ENCODE measurements at places on chromosomes 5 and 9. TPM values are rescaled to one million over a fixed set of nuclear protein-coding genes. Genes with fewer than 3 reads are reported as not detected.
A peak's percentile ranks its signal among the peaks of the same experiment; 100 is the strongest.

ATP10B gene
- 0.47 TPM for total RNA-seq

GRCh38 chr5:80225934-80226326 lies 29.9 kb downstream of the SERINC5 start:
- no peak for DNase-seq

GRCh38 chr9:18385696-18386490 lies 88.1 kb upstream of the ADAMTSL1 start:
- no peak for DNase-seq

DNA sequence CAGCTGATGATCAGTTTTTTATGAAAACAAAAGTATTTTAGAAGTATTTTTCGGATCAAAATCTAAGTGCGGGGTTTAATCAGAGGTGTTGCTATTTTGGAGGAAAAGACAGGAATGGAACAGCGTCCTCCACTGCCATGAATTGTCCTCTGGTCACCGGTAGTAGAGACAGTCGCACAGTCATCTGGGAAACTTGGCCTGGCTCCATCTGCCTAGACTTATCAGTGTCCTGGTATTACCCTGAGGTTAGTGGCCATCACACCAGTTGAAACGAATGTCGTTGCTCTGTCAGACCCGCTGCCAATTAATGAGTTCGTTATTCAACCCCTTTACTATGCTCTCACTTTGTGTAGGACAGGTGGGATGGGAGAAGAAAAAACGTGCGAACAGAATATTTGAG lies 8.2 kb downstream of the TLX3 start:
- DNase-seq = no peak

GRCh38 chr5:35626108-35626507 lies 8.4 kb downstream of the SPEF2 start:
- no peak for DNase-seq

GRCh38 chr5:160029540-160030139 lies 20.7 kb downstream of the TTC1 start:
- no peak for DNase-seq

CCDC192 gene
- total RNA-seq = not detected

GRCh38 chr5:151146061-151146460 lies 11.5 kb downstream of the ANXA6 start:
- DNase-seq = no peak

SPINK7 gene
- not detected for total RNA-seq

- DNase-seq = no peak
These were observed 144.7 kb downstream of the COL23A1 start for GRCh38 chr5:178445534-178445933.

DNA sequence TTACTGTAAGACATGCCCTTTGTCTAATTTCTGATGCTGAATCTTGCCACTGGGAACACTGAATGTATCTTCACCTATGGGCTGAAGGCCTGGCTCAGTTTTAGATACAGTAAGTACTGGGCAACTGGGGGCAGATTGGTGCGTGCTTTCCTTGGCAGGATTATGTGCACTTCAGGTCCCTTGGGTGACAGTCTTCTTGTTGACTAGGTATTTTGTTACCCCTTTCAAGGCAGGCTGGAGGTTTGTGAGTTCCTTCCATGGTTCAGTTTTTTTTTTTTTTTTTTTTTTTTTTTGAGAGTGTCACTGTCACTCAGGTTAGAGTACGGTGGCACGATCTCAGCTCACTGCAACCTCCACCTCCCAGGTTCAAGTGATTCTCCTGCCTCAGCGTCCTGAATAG lies 7.6 kb downstream of the ZMAT2 start:
- no peak for DNase-seq

CDC20B gene
- not detected for total RNA-seq

FBLL1 gene
- 0.43 TPM for total RNA-seq

- DNase-seq = no peak
These were observed 66.1 kb upstream of the ADRA1B start for GRCh38 chr5:159850160-159850559.

TNFSF8 gene
- total RNA-seq = 1.7 TPM

GRCh38 chr5:125410537-125411070 lies 664.2 kb upstream of the ZNF608 start:
- DNase-seq = no peak

GRCh38 chr5:10563110-10563944 lies 543 bp upstream of the ANKRD33B start:
- no peak for DNase-seq

DNA sequence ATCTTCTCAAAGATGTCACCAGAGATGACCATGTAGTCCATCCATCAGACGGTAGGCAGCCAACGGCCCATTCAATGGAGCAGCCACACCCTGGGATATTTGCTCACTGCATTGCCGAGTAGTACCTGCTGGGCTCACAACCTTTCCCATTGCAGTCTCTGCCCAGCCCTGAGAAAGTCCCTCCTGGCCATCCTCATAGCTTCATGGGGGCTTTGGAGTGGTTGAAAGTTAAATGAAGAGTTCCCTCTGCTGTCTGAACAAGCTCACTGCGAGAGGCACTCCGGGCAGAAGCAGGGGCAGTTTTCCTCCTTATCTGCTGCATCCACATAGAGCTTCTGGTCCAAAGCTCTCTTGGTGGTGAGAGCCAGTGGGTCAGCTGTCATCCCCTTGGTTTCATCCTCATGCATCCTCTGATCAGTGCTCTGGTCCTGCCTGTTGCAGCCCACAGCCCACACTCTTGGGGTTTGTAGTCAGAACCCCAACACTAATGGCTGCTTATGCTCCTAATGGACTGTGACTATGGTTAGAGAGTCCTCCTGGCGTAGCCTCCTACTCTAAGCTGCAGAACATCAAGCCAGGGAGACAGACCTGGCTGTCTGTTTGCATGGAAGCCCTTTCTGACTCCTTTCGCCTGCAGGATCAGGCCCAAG lies 23.3 kb downstream of the TNFSF8 start:
- DNase-seq = no peak

GRCh38 chr5:174191850-174192655 lies 146.5 kb downstream of the NSG2 start:
- no peak for DNase-seq

GRCh38 chr9:18923167-18923566 lies 109.8 kb downstream of the SAXO1 start:
- no peak for DNase-seq

GRCh38 chr5:39484673-39485072 lies 59.9 kb upstream of the DAB2 start:
- DNase-seq = no peak

DNA sequence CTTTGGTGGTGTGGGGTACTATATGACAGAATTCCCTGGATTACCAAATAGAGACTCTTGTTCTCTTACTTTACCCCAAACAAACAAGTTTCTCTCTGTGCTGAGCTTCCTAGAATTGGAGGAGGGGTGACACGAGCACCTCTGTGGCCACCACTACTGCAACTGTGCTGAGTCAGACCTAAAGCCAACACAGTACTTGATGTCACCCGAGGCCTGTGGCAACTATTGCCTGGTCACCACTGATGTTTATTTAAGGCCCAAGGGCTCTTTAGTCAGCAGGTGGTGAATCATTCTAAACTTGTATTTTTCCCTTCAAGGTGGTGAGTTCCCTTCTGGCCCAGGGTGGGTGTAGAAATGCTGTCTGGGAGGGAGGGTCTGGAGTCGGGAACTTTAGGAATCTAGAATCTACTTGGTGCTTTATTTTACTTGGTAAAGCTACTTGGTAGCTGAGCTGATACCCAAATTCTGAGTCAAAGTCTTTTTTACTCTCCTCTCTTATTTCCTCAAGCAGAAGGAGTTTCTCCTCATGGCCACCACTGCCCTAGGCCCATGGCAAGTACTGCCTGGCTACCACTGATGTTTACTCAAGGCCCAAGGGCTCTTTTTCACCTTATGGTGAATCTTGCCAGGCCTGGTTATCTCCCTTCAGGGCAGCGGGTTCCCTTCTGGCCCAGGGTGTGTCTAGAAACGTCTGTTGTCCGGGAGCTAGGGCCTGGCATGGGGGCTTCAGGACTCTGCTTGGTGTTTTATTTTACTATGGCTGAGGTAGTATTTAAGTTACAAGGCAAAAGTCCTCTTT lies 9.8 kb downstream of the LURAP1L start:
- peak; percentile 60 for DNase-seq

DNA sequence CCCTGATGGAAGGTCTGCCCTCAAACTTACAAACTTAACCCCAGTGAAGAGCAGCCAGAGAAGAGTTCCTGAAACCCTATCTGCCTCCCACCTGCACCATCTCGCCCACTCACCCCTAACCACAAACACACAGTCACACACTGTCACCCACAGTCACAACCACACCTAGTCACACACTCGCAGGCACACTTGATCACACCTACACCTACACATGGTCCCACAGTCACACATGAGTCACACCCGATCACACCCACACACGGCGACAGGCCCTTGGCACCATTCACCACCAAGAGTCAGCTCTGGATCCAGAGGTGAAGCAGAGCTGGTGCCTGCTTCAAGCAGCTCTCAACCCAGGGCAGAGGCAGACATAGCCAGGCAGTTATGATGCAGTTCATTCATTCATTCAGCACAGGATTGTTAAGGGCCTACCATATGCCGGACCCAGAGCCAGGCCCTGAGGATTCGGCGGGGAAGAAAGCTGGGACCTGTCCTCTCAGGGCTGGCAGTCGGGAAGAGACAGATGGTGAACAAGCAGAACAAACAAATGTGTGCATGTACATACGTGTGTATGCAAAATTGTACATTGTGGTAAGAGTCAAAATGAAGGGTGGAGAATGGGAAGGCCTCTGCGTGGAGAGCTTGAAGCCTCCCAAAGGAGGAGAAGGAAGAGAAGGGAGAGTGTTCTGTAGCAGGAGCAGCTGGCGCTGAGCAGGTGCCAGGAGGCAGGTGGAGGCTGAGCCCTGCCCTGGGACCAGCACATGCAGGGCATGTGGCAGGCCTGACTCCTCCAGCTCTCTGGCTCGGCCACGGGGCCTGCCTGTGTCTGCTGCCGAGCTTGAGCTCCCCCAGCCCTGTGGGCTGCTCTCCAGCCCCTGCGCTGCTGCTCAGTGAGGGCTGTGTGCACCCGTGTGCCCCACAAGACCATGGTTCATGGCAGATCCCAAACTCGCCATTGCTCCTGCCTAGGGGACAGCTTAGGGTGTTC lies 6.4 kb downstream of the TSPAN17 start:
- DNase-seq = no peak

DNA sequence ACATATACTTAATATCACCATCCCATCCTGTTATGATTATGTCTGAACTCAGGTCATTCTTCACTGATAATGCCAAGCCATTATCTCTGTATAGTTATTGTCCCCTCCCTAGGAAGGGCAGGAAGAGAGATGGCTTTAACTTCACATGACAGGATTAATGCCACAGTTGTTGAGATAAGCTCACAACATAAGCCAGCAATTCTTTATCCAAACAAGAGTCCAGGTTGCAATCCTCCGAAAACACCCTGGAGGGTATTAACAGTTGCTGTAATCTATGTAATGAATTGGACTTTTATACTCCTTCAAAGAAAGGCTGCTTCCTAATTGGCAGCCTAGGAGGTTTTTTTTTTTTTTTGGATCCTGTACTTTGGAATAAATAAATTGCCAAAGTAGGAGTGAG lies 779.4 kb downstream of the SEMA5A start:
- DNase-seq = no peak

GRCh38 chr5:133203317-133204305 lies 151.8 kb downstream of the HSPA4 start:
- peak; percentile 21 for DNase-seq

SYNPO gene
- 413 TPM for total RNA-seq

DNA sequence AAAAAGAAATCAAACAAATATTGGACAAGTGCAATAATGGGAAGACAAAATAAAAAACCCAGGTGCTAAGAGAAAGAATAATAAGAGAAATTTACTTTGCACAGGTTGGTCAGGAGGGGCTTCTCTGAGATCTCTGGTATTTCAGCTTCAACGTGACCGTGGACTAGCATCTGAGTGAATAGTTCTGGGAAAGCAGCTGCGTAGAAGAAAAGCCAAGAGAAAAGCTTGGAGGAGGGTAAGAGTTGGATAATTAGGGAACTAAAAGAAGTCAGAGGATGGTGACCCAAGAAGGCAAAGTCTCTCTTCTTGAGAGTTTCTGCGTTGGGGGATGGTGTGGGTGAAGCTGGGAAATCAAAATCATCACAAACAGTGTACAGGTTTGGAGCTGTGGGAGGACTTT lies 41.6 kb downstream of the YIPF5 start:
- DNase-seq = no peak

BRINP1 gene
- 0.78 TPM for total RNA-seq
